ENCODE measurements at places on chromosomes 3 and 15. TPM values are rescaled to one million over a fixed set of nuclear protein-coding genes. Genes with fewer than 3 reads are reported as not detected.

The TFG gene
- 155 TPM for total RNA-seq

The SAXO2 gene
- 1.3 TPM for total RNA-seq

The GOLGA8T gene
- total RNA-seq, result 2.0 TPM

The C3orf80 gene
- 1.8 TPM for total RNA-seq

The ARHGEF26 gene
- 10.1 TPM for total RNA-seq

The CORO2B gene
- 3.0 TPM for total RNA-seq

The GLDN gene
- total RNA-seq, result not detected

The GP5 gene
- not detected for total RNA-seq

The PLIN1 gene
- 0.12 TPM for total RNA-seq

The SPESP1 gene
- not detected for total RNA-seq

The RAB6B gene
- 2.1 TPM for total RNA-seq

The IL17RE gene
- total RNA-seq, result 1.1 TPM

The IGDCC3 gene
- 0.23 TPM for total RNA-seq

The OCA2 gene
- total RNA-seq, result 0.32 TPM

The CRABP1 gene
- total RNA-seq, result 1.3 TPM

The MINDY4B gene
- total RNA-seq, result not detected

The PEX5L gene
- not detected for total RNA-seq

The SCN11A gene
- total RNA-seq, result 0.02 TPM

The CCDC54 gene
- not detected for total RNA-seq

The LRRC58 gene
- 14.5 TPM for total RNA-seq

The MAP3K13 gene
- total RNA-seq, result 13.5 TPM

The TRIM42 gene
- total RNA-seq, result not detected

The STX19 gene
- not detected for total RNA-seq

The LINGO1 gene
- 9.3 TPM for total RNA-seq

The PLSCR5 gene
- total RNA-seq, result not detected

The EPB42 gene
- not detected for total RNA-seq

The EXD1 gene
- total RNA-seq, result 0.33 TPM

The SOX14 gene
- not detected for total RNA-seq

The C2CD4A gene
- total RNA-seq, result 0.19 TPM

The ATP13A5 gene
- not detected for total RNA-seq

The RPL14 gene
- total RNA-seq, result 718 TPM

Measured in A549 treated with GW870086 at 1 μM for 4 hours (cell line).